ENCODE measurements at places on chromosomes 12 and 14.

- DNase-seq = no peak
Measured at GRCh38 chr12:49959685-49960473, 1.8 kb upstream of the AQP5 start.

DNA sequence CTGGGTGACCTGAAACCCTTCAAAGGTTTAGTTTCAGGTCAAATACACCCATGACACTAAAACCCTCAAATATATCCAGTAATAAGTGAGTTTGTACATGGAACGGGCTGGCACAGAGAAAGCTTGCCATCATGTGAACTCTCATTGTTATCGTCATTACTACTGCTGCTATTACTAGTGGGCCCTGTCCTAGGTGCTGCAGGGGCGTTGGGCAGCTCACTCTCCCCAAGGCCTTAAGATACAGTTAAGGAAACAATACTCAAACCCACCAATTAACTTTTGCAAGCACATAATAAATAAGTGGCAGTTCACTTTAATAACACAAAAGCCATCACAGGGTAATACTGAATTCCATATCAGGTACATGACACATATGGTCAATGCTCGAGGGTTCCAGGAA lies 71.3 kb downstream of the SPTB start:
- DNase-seq = no peak

DNA sequence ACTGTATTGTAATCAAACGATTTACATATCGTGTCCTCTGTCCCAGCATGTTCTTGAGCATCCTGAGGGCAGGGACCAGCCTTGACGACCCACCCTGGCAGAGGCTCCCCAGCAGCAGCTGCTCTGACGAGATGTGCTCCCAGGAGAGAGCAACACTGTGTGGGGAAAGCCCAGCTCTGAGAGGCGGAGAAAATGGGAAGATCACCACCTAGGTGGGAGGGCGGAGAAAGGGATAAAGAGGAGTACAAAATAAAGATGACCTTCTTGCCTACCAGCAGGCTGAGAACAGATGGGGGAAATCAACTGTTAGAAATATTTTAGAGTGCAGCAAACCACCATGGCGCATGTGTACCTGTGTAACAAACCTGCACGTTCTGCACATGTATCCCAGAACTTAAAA lies 71.5 kb upstream of the CAPRIN2 start:
- no peak for DNase-seq

GRCh38 chr12:25866586-25867378 lies 91.7 kb upstream of the RASSF8 start:
- DNase-seq = no peak

- no peak for DNase-seq
Measured at GRCh38 chr14:103008768-103009357, 48.5 kb downstream of the CDC42BPB start.

- no peak for DNase-seq
Measured at GRCh38 chr12:68154779-68155178, 4.8 kb downstream of the IFNG start.
